Lung (tissue), 17 donors: ENCODE measurements at places on chromosomes 3 and 15. TPM values are rescaled to one million over a fixed set of nuclear protein-coding genes. Genes with fewer than 3 reads are reported as not detected.

- DNase-seq = no peak
- H3K4me3 ChIP-seq = no peak overlapping the region
- no peak overlapping the region for H3K27ac ChIP-seq
- no peaks in the 10 kb centered on the region for H3K27me3 ChIP-seq
- peaks cover 9% of the 10 kb centered on the region for H3K4me1 ChIP-seq
Observed at GRCh38 chr3:111797171-111797615, 61.9 kb upstream of the PHLDB2 start.

- H3K27ac ChIP-seq = no peak overlapping the region
- no peak for DNase-seq
- no peak overlapping the region for H3K4me3 ChIP-seq
- no peaks in the 10 kb centered on the region for H3K4me1 ChIP-seq
- no peaks in the 10 kb centered on the region for H3K27me3 ChIP-seq
- no peaks in the 10 kb centered on the region for H3K36me3 ChIP-seq
Observed at GRCh38 chr3:186705882-186706780, 11.0 kb upstream of the KNG1 start.

GRCh38 chr3:184563941-184564684 is 2.5 kb downstream of the EPHB3 start:
- no peaks in the 10 kb centered on the region for H3K36me3 ChIP-seq
- H3K4me1 ChIP-seq = peaks cover 67% of the 10 kb centered on the region
- H3K27ac ChIP-seq = no peak overlapping the region
- H3K27me3 ChIP-seq = no peaks in the 10 kb centered on the region

DNA sequence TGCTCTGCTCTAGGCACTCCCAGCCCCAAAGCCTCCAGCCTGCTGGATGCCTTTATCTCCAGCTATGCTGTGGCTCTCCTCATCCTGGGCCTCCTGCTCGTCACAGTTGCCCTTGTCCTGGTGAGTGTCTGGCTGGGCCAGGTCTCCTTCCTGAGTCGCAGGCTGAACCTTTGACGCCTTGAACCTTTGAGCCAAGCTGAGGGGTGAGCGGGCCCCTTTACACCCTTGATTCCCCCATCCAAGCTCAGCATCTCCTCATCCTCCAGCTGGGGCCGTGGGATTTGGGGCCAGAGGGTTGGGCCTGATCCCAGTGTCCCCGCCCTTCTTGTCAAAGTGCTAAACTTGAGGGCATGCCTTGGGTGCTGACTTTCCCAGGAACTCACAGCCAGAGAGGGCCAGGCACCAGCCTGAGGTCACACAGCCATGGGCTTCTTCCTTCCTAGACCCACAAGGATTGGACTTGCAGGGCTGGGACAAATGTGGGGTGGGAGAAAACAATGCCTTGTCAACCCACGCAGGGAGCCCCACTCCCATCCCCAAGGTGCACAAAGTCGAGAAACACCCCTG is 137.0 kb downstream of the TBC1D2B start:
- no peaks in the 10 kb centered on the region for H3K27me3 ChIP-seq
- H3K4me1 ChIP-seq = peaks cover 20% of the 10 kb centered on the region
- H3K36me3 ChIP-seq = no peaks in the 10 kb centered on the region
- H3K4me3 ChIP-seq = no peak overlapping the region
- DNase-seq = no peak

- no peak overlapping the region for H3K27ac ChIP-seq
- no peaks in the 10 kb centered on the region for H3K36me3 ChIP-seq
- no peaks in the 10 kb centered on the region for H3K4me1 ChIP-seq
- no peaks in the 10 kb centered on the region for H3K27me3 ChIP-seq
- DNase-seq = no peak
Observed at GRCh38 chr3:41364736-41365135, 165.4 kb downstream of the CTNNB1 start.

DNA sequence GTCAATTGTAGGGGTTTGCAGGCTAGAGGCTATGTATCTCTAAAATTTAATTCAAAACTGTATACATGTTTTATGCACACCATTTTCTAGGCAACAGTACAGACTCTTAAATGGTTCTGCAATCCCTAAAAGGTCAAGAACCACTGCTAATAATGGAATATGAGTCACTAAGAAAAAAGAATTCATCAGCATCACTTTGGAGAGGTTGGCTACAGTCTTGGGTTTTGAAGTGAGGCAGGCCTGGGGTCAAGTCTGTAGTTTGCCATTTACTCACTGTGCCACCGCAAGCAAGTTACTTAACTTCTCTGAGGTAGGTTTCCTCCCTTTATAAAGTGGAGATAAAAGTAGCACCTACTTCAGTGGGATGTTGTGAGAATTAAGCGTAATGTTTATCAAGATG is 33.7 kb downstream of the THRB start:
- no peak overlapping the region for H3K27ac ChIP-seq
- no peak for DNase-seq
- H3K27me3 ChIP-seq = no peaks in the 10 kb centered on the region

DNA sequence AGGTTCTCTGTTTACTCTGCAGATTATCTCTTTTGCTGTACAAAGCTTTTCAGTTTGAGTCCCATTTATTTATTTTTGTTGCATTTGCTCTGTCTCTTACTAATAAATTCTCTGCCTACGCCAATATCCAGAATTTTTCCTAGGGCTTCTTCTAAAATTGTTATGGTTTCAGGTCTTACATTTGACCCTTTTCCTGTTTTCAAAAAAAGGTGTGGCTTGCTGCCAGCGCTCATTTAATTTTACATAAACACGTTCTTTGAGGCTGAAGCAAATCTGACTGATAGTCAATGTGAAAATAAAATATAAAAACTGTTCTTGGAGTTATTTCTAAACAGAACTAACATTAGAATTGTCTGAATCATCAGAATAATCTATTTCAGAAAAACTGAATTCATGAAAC is 32.1 kb downstream of the DCBLD2 start:
- H3K4me1 ChIP-seq = no peaks in the 10 kb centered on the region
- H3K4me3 ChIP-seq = no peak overlapping the region
- H3K27me3 ChIP-seq = no peaks in the 10 kb centered on the region
- H3K36me3 ChIP-seq = peaks cover 7% of the 10 kb centered on the region

- H3K36me3 ChIP-seq = no peaks in the 10 kb centered on the region
- no peak overlapping the region for H3K4me3 ChIP-seq
Observed at GRCh38 chr3:5456199-5456598, 268.7 kb downstream of the EDEM1 start.

- H3K27me3 ChIP-seq = no peaks in the 10 kb centered on the region
- H3K36me3 ChIP-seq = no peaks in the 10 kb centered on the region
- peaks cover 22% of the 10 kb centered on the region for H3K4me1 ChIP-seq
- no peak for DNase-seq
- H3K27ac ChIP-seq = no peak overlapping the region
Observed at GRCh38 chr15:74315626-74316025, 51.8 kb downstream of the CYP11A1 start.

DNA sequence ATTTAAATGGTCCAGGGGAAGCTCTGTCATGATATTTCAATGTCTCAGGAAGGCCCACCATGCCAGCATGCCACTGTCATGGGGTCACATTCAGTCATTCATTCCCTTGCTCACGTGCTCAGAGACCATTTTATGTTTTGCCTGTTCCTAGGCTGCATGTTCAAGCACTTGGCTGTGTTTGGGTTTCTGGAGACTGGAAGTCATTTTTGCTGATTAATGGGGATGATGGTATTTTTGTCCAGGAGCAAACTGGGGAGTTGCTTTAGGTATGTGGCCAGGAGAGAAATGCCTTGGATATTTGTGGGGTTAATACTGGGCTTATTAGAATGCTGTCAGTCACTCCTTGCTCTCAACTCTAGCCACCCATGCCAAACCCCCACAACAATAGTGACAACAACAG is 303.5 kb downstream of the PTPRG start:
- no peak overlapping the region for H3K27ac ChIP-seq
- H3K27me3 ChIP-seq = no peaks in the 10 kb centered on the region
- DNase-seq = no peak
- no peaks in the 10 kb centered on the region for H3K4me1 ChIP-seq

DNA sequence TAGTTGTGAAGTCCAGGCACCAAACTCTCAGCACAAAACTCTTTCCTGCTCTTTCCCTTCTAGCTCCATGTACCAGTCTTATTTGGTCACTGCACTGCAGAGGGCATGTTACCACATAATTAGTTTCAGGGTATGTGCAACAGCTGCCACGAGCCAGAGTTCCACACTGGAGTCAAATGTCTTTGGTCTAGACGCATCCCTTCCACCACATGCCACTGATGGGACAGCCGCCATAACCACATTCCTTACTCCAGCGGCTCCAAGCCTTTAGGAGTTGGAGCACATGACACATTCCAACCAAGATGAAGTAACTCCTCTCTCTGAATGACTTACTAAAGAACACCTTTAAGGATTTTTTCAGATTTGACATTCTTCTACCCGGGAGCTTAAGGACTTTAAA is 153.4 kb downstream of the ERC2 start:
- no peaks in the 10 kb centered on the region for H3K4me1 ChIP-seq
- H3K36me3 ChIP-seq = no peaks in the 10 kb centered on the region
- no peak overlapping the region for H3K4me3 ChIP-seq
- no peak overlapping the region for H3K27ac ChIP-seq

GRCh38 chr3:98978068-98978811 is 76.7 kb upstream of the DCBLD2 start:
- DNase-seq = no peak
- no peaks in the 10 kb centered on the region for H3K4me1 ChIP-seq
- H3K4me3 ChIP-seq = no peak overlapping the region
- H3K27ac ChIP-seq = no peak overlapping the region
- H3K36me3 ChIP-seq = no peaks in the 10 kb centered on the region

DNA sequence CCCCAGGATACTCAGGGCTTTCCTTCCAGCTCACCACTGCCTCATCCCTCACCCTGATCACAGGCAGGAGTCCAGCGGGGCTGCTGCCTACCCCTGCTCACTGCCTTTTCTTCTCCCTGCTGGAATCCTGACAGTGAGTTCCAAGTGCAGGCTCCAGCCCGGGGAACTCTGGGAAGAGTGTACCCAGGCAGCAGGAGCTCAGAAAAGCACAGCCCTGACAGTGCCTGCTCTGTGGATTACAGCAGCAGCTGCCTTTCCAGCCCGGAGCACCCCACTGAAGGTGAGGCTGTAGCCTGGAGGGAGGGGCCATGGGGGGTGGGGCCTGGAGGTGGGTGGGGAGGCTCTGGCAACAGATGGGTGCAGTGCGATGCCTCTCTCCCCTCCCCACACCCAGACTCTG is 6.1 kb upstream of the JMJD7 start:
- no peaks in the 10 kb centered on the region for H3K27me3 ChIP-seq
- no peaks in the 10 kb centered on the region for H3K4me1 ChIP-seq
- H3K4me3 ChIP-seq = no peak overlapping the region
- peaks cover 28% of the 10 kb centered on the region for H3K36me3 ChIP-seq
- no peak for DNase-seq

- no peak overlapping the region for H3K27ac ChIP-seq
- H3K27me3 ChIP-seq = no peaks in the 10 kb centered on the region
- no peaks in the 10 kb centered on the region for H3K4me1 ChIP-seq
Observed at GRCh38 chr3:182139627-182140357, 428.1 kb downstream of the SOX2 start.

SLC28A1 gene
- total RNA-seq = not detected

NXPE3 gene
- total RNA-seq = 6.5 TPM

HIGD2B gene
- total RNA-seq = not detected

LIPH gene
- 26.1 TPM for total RNA-seq

FBXO40 gene
- total RNA-seq = 0.03 TPM

CHRNA3 gene
- not detected for total RNA-seq

BNC1 gene
- total RNA-seq = 0.40 TPM

SNRPN gene
- total RNA-seq = 69.0 TPM

BLM gene
- 3.2 TPM for total RNA-seq

ZNF35 gene
- 10.2 TPM for total RNA-seq

ISLR gene
- total RNA-seq = 30.4 TPM
